Suprapubic skin (tissue), 4 donors: ENCODE measurements at places on chromosomes 3 and 15.

DNA sequence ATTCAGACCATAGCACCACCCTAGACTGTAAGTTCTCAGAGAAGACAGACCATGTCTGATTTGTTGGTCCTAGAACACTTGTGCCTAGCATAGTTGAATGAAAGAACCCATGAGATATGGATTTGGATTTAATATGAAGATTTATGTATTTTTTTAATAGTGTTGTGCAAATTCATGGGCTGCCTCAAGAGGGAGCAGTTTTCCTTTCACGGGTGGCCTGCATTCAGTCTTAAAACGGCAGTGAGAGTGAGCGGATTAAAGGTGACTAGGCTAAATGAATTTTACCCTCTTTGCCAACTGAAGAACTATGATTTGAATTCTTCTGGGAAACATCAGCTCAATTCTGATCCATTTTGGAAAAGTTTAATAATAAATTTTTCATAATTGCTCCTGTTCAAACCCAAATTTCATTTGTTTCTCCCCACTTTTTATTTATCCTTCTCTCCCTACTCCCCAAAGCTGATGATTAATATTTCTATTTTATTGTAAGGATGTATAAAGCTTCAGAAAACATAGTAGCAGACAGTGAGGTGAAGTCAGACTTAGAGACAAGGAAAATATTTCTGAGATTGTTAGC, 67.3 kb downstream of the MORC1 start:
- no peak for DNase-seq

DNA sequence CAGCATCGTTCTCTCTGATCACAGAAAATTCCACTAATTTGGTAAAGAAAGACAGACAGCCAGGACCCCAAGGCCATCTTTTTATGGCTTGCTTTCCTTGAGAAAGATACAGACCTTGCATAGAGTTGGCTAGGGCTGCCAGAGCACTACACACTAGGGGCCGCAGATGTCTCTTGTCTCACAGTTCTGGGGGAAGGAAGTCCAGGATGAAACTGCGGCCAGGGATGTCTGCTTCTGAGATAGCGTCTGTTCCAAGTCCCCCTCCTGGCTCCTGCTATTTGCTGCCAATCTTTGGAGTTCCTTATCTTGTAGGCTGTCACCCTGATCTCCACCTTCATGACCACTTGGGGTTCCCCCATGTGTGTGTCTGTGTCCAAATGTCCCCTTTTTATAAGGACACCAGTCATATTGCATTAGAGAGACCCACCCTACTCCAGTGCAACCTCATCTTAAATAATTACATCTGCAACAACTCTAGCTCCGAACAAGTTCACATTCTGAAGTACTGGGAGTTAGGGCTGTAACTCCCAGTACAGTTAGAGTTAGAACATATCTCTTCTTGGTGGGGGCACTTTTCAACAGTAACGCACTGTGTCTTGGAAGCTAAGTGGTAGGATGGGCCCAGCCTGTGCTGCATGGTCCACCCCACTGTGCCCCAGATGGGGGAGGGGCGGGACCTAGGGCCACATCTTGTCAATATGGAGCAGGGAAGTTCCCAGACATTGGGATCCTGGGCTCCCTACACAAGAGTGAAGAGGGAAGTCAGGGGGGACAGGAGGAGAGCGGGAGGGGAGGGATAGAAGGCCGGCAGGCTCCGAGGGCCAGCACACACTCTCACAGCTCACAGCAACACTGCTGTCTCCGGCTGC, 42.2 kb downstream of the KLF15 start:
- DNase-seq = peak; percentile 58

DNA sequence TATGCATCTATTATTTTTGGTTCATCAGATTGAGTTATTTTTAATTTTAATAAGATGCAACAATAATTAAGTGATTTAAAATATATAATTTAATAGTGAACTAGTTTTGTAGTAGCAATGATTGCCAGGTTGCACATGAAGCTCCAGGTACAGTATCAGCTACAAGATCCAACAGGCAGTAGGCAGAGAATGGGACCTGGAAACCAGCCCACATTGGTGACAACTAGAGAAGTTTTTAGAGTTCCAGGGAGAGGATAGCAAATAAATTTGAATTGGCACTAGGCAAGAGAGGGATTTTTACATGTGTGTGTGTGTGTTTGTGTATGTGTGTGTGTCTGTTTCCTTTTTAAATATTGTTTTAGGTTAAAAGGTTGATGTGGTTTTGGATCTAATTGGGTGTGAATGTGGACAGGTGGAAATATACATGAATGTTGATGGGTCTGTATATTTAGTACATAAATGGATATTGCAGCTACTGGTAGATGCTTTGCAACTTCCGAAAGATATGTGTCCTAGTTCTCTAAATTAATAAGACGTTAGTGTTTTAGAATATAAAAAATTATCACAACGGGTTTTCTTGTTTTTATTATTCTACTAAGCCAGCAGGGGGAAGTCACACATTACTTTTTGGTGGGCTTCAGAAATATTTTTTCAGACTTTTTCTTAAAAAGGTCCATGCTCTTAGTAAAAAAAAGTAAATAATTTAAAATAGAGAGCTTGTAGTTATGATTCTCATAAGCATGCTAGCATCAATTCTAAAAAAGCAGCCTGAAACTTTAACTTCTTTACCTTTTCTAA, 110.1 kb upstream of the GBE1 start:
- no peak for DNase-seq

DNA sequence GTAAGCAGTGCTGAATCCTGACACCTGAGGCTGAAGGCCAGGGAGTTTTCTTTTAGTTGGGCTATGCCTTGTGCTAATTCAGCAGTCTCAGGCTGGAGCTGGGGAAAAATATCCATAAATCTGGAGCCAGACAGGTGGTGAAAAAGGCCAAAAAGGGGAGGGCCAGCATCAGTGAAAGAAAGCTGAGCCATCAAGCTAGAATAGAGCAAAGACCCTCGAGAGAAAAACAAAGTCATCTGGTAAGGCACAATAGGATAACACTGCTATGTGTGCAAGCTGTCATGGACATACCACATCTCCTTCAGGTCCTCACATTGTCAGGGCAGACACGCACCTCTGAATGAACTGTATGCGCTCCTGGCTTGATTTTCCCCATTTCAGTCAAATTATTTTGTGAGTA, 687.9 kb downstream of the SQOR start:
- no peak for DNase-seq

- DNase-seq = no peak
Measured at GRCh38 chr3:65712140-65712539, 326.6 kb downstream of the MAGI1 start.

GRCh38 chr3:113275929-113276750, 64.8 kb downstream of the BOC start:
- DNase-seq = no peak

DNA sequence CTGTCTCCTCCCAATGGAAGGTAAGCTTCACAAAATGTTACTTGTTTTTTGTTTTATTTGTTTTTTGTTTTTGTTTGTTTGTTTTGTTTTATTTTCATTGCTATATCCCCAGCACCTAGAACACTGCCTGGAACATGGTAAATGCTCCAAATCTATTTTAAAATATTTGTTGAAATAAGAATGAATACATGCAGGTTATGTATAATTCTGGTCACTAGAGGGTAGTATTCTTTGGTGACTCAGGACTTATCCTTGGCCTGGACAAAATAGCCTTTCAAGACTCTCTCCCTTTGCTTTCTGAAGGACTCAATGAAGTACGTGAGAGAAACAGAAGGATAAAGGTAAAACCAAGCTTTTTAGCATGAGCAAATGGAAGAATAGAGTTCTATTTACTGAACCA, 46.9 kb upstream of the PPP2R3A start:
- DNase-seq = no peak

GRCh38 chr15:25892126-25892525, 29.0 kb upstream of the ATP10A start:
- no peak for DNase-seq

DNA sequence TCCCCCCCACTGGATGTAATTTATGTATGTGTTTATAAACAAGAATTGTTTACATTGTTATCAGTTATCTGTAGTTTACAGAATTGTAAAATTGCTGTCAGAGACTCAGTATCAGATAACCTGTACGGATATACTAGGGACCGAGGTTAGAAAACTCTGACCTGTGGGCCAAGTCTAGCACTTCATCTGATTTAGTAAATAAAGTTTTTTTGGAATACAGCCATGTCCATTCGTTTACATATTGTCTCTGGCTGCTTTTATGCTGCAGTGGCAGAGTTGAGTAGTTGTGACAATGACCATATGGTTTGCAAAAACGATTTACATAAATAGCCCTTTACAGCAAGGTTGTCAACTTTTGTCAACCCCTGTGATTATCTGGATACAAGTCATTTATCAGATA, 52.6 kb downstream of the LRRC28 start:
- no peak for DNase-seq

- DNase-seq = no peak
Measured at GRCh38 chr15:63600001-63600615, 2.9 kb downstream of the FBXL22 start.

DNA sequence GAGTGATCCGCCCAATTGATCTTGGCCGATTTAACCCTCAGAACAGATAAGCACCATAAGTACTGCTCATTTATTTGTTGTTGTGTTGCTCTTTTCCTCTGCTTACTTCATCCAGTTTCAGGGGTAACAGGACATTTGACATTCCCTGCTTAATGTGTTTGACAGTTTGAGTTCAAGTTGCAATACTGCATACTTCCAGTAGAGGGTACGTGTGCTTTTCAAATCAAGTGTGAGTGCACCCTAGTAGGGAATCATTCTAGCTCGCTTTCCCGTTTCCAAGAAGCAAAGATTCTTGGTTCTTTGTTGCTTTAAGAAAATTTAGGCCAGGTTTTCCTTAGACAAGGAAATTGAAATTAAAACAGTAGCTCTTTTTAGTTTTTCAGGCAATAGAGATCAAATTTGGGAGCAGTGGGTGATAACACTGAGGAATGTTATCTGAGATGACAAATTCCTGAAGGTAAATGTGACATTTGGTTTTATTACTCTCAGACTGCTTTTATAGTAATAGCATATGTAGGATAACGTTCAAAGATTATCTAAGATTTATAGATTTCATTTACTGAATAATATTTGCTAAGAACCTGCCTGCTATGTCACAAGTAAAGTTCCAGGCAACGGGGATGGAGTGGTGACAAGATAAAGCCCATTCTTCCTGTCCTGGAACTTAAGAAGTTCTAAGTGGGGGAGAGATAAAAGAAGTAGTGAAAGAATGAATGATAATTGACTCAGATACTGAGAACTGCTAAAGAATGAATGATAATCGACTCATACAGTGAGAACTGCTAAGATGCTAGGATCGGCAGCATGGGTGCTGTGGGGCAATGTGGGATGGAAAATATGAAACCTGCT, 73.3 kb downstream of the SYNPR start:
- DNase-seq = no peak

DNA sequence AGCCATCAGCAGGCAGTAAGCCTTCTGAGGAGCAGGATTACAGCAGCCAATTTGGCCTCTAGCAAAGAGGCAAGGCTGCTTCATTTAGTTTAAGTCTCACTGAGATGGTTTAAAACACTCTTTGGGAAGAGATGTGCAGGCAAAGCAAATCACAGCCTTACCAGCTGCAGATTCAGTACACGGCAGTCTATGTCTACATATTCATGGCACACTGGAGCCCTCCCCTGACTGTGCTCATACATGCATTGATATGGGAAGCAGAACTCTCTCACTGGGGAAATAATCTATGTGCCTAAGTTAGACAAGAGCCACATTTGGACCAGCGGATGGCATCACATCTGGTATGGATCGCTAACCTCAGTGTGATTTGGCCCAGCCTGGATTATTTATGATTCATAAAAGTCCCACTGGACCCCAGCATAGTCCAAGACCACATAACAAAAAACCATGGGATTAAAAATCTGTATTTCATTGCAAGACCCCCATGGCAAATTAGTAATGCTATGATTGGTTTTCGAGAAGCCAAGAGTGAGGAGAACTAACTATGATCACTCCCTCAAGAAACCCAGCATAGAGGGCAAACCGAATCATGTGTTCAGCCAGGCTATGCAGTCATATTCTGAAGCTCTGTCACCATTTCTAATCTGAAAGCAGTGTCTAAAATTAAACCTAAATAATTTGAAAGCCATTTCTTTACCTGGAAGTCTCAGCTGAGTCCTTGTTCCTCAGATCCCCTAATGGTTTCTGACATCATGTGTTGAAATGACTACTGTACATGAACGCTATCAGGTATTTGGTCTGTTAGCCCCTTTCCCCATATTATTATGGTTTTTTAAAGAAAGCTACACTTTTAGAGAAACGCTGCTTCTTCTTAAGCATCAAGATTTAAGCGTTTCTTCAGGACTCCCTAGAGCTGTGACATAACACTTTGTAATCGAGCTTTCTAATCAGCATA, 1.2 kb downstream of the PRICKLE2 start:
- DNase-seq = no peak

GRCh38 chr15:69789648-69790393, 307.9 kb downstream of the TLE3 start:
- no peak for DNase-seq

DNA sequence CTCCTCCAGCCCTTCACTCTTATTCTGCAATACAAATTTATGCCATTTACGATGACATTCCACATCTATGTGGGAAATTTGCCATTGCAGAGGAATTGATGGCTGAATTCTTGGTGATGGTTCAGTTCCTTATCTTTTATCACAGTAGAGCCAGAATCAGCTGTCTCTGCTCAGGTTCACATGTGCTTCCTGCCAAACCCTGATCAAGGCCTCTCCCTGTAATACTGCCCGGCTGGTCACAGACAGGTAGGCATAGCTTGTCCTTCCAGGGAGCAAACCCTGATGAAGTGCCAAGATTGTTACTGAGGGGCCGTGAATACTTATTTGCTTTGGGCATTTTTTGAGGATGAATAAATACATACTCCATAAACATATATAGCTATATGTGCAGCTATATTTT, 450.0 kb downstream of the NSUN3 start:
- DNase-seq = no peak
